ENCODE measurements at places on chromosomes 16 and 17.

DNA sequence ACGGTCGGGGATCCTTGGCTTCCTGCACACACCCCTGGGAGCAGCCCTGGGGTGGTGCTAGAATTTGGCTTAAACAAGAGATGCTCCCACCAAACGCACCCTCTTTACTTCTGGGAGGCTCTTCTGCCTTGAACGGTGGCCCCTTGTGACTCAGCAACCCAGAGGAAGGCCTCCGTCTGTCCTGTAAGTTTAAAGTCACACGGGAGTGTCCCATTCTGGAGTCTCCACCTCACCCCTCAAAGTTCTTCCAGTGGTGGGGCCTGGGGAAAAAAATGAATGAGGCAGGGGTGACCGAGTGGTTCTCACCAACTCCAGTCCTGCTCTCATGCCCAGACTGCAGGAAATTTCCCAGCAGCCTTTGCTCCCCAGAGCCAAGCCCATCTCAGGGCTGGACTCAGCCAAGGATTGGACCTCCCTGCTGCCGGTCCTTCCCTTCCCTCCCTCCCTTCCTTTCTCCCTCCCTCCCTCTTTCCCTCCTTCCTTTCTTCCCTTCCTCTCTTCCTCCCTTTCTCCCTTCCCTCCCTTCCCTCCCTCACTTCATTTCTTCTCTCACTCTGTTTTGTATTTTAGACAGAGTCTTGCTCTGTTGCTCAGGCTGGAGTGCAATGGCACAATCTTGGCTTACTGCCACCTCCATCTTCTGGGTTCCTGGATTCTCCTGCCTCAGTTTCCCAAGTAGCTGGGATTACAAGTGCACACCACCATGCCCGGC is 11.4 kb downstream of the ITGAD start:
- no peak for DNase-seq

- DNase-seq = no peak
Observed at GRCh38 chr17:64277831-64278562, 14.9 kb upstream of the TEX2 start.

DNA sequence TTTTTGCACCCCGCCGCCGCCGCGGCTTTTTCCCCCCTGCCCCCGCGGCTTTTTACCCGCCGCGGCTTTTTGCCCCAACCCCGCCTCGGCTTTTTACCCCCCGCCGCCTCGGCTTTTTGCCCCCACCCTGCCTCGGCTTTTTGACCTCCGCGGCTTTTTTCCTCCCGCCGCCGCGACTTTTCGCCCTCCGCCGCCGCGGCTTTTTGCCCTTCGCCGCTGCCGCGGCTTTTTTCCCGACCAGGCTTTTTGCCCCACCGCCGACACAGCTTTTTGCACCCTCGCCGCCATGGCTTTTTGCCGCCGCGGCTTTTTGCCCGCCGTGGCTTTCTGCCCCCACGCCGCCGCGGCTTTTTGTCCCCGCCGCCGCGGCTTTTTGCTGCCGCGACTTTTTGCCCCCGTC is 137.0 kb upstream of the TP53TG3D start:
- DNase-seq = no peak

- DNase-seq = no peak
Observed at GRCh38 chr16:24918641-24919040, 72.9 kb downstream of the SLC5A11 start.

DNA sequence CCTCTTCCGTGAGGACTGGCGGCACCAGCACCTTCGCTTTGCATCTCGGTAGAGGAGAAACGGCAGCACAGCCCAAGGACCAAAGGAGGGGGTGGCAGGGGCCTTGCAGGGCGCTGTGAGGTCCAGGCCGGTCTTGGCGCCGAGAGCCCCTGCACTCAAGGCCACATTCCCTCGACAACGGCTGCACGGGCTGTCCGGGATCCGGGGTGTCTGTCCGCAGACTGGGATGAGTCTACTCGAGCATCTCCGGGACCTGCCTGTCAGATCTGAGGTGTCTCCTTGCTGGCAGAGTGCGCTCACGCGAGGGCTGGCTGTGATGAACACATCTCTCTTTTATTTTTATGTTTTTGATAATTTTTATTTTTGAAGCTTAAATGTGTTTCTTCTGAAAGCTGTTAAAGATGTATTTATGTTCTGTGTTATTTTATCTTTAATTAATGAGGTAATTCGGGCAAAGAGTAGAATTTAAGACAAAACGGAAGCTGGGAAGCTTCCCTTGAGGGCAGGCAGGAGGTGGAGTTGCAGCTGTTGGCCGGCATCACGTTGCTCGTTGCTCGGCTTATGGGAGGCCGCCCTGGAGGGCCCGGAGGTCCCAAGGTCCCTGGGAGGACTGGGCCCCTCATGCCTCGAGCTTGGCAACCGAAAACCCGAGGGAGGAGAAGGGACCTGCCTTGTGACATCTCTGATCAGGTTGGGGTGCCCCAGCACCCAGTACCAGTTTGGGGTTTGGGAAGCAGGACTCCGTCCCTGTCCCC is 4.3 kb downstream of the SOX8 start:
- no peak for DNase-seq

GRCh38 chr17:64772845-64773299 is 110.8 kb upstream of the SMURF2 start:
- DNase-seq = no peak

DNA sequence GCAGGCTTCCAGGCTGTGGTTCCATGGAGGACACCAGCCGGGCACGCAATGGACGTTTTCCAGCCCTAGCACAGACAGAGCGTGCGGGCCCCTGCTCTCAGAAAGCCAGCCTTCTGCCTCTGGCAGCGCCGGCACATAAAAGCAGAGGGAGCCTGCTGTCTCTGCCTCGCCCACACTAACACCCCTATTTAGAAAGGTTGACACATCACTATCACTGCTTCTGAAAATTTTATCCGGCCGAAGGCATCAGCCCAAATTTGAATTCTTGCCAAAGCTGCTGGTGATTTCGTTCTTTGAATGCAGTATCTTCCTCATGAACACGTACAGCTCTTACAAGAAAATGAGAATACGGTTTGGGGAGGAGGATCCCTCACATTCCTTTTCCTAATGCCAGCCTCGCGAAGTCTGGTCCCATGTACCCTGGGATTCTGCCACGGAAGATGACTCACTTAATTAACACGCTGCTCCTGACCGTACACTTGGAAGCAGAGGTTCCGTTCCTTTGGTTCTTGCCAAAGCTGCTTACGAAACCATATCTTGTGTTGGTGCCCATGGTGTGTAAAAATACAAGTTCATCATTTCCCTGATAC is 1.3 kb upstream of the RAB11FIP3 start:
- no peak for DNase-seq

GRCh38 chr16:63933841-63934240 is 1188.0 kb downstream of the CDH11 start:
- DNase-seq = no peak

GRCh38 chr16:28935924-28936783 is 4.4 kb downstream of the CD19 start:
- no peak for DNase-seq

- no peak for DNase-seq
Observed at GRCh38 chr16:75256696-75257343, 5.4 kb upstream of the BCAR1 start.

DNA sequence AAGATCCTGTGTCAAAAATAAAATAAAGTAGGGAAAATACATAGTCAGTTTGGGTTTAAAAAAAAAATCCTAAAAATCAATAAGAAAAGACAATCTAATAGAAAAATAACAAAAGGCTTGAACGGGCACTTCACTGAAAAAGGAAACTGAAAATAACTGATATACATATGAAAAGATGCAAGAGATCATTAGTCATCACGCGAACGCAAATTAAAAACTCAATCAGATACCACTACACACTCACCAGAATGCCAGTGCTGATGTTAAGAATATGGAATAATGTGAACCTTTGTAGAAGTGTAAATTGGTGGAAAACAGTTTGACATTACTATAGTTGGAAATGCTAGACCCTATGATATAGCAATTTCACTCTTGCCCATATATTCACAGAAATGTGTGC is 14.6 kb downstream of the GNGT2 start:
- no peak for DNase-seq

All from NCI-H1105 (cell line).